Activated naive CD4-positive, alpha-beta T cell treated with anti-CD3 and anti-CD28 coated beads, Interleukin-2, amount 50 U/mL, for 16 hours (primary cell): ENCODE measurements at places on chromosomes 4 and X.

- no peak for DNase-seq
Measured at GRCh38 chr4:24352112-24352511, 232.2 kb downstream of the DHX15 start.

GRCh38 chr4:139619644-139620043 lies 46.0 kb upstream of the MGST2 start:
- no peak for DNase-seq

DNA sequence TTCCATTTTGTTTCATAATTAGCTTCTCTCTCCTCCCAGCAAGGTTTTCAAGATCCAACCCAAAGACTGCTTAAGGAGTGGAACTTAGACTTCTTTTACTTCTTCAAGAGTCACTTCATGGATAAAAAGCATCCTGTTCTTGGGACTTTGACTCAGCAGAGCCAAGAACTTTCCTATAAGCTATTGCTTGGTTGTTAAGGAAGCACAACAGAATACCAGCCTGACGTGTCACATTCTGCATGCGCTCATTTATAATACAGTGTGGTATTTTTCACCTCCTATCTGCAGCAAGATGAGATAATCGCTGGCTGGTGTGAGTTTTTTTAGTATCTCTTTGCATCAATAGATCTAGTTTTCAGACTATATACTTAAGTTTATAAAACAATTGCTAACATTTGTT lies 152.1 kb downstream of the PALLD start:
- no peak for DNase-seq

DNA sequence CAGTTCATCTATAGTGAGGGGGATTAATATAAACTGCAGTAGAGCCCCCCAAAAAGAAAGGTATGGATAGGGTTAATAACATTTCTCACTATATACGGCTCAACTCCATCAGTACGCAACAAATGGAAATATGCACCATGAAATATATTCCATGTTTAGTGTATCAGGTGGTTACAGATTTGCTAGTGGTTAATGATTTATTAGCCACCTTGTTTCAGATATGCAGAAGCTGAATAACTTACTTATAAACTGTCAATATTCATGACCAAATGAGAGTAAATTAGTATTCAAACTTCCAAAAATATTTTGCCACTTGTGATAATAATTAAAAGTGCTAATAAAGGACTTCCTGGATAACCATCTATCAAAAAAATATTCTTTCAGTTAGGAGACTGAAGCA lies 14.8 kb downstream of the AMTN start:
- no peak for DNase-seq

DNA sequence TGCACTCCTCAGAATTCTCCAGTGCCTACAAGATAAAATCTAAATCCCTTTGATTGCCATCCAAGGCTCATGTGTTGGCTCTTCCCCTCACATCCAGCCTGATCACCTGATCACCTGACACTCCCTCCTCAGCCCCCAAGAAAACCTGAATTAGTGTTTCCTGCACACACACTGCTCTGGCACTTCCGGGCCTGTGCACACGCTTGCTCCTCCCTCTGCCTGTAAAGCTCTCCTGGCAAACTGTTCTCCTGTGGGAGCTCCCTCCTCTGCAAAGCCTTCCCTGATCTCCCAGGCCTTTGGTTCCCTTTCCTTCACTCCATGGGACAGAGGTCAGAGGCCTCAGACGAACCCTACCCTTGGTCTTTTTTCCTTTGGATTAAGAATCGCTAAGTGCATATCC lies 19.9 kb downstream of the PHKA2 start:
- DNase-seq = no peak

GRCh38 chr4:105352826-105353225 lies 121.0 kb downstream of the PPA2 start:
- DNase-seq = no peak

DNA sequence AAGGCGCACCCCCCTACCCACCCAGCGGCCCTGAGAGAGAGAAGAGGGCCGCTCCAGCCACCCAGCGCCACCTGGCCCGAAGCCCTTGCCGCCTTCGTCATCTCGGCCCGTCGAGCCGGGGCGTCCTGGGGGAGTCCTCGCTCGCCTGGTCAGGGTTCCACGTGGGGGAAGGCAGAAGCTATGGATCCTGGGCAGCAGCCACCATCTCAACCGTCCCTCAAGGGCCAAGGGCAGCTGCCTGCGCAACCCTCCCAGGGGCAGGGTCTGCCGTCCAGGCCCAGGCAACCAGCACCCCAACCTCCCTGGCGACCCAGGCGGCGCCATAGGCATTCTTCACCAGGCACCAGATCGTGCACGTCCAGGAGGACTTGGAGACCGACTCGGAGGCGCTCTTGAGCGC lies 51.5 kb upstream of the IL13RA2 start:
- no peak for DNase-seq

GRCh38 chr4:106051514-106051913 lies 156.2 kb downstream of the NPNT start:
- DNase-seq = no peak

DNA sequence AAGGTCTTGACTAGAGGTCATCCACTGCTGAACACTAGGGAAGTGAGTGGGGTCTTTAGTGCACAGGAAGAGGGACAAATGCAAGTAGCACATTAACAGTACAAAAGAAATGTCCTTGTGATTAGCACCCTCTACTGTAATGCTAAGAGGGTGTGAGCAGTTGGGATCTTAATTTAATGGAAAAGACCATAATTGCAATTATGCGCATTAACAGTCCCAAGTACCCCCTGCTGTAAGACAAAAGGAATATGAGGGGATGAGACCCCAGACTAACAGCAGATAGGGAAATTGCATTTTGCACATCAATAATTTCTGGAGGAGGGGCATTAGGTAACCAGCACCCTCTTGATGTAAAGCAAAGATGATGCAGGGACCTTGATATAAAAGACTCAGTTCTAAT lies 285.0 kb downstream of the CHIC1 start:
- DNase-seq = no peak

DNA sequence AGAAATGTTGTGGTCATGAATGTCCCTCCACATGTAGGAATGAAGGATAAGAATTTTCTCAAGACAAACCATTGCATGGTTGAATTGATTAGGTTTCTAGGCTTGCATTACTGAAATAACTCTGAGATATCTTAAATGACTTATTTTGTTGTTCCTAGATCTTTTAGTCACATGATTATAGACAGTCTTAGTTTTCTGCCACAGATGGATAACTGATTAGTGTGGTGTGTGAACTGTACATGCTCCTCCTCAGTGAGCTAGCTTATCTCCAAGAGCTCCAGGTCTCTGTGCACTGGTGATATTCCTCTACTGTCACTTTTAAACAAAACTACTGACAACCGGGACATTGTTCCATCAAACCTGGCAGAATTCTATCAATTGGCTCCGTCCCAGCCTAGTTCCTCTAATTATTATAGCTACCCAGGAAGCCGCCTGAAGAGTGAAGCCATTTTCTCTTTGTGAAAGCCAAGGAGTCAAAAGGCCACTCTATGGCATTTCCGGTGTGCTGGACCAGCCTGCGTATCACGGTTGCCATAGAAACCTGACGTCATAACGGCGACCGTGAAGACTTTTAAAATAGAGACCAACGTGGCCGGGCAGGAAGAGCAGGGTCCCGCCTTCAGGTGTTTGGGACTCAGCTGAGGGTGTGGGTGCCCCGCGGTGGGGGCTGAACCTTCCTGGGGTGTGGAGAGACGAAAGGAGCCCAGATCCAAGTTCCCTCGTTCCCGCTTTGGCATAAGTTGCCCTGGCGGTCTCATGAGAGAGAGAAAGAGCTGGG lies 28.1 kb downstream of the BEX3 start:
- DNase-seq = peak; percentile 26

DNA sequence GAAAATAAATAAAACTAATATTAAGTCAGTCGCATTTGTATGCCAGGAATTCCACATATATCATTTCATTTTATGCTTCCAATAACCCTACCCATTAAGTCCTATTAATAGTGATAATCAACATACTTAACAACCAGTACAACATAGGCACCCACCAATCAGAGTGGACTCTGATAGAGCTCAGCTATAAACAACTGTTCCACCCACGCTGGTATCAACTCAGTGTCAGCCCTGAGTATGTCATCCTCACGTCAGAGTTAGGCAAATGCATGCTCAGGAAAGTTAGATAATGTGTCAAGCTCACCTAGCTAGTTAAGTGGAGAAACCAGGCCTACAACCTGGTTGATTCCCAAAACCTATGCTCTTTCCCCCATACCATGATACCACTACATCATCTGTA lies 89.3 kb downstream of the SMARCA1 start:
- DNase-seq = no peak
